Activated T-cell treated with anti-CD3 and anti-CD28 coated beads for 48 hours (primary cell): ENCODE measurements at places on chromosomes 13 and 19.

- DNase-seq = no peak
These were observed 179.5 kb downstream of the GGACT start for GRCh38 chr13:100409132-100409531.

GRCh38 chr13:51678420-51678819 lies 94.2 kb downstream of the WDFY2 start:
- no peak for DNase-seq

DNA sequence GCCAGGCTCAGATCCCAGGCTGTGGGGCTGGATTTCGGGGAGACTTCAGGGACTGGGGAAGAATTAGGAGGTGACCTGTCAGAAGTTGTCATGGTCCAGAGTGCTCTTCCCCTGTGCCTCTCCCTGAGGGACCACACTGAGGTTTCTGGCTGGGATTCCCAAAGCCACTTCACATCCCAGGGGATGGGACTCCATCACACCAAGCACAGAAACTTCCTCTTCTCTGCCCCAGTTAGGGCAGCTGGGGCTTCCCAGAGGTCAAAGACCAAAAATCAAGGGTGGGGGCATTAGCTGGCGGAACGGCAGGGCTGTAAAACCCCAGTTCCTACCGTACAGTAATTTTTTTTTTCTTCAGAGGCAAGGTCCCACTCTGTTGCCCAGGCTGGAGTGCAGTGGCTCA lies 7.4 kb downstream of the FCER2 start:
- DNase-seq = no peak

GRCh38 chr13:64029343-64030093 lies 2613.9 kb upstream of the PCDH20 start:
- DNase-seq = no peak
